ENCODE measurements at places on chromosomes 7 and 10.
A peak's percentile ranks its signal among the peaks of the same experiment; 100 is the strongest.

GRCh38 chr10:51567271-51567670 lies 132.1 kb downstream of the CSTF2T start:
- no peak for DNase-seq

DNA sequence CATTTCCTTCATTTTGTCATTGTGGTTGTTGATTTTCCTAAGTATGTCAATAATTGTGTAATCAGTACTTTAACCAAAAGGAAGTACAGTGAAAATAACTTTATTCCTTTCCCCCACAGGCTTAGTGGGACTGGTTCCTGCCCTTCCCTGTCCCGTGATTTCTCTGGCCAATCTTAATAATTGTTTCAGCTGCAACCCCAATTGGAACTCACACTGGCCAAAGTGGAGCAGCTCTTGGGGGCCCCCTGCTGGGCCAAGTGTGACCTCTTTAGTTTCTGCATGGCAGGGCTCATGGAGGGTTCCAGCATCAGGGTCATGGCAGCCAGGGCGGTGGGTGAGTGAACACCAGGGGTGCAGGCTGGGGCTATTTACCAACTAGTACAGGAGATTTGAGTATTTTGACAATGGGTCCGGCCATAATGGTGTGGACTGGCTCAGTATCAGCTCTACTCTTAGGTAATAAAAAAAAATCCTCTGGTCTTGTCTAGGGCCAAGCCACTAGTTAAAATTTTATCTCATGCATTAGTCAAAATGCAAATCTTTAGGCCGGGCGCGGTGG lies 31.7 kb downstream of the CYCS start:
- peak; percentile 84 for DNase-seq

DNA sequence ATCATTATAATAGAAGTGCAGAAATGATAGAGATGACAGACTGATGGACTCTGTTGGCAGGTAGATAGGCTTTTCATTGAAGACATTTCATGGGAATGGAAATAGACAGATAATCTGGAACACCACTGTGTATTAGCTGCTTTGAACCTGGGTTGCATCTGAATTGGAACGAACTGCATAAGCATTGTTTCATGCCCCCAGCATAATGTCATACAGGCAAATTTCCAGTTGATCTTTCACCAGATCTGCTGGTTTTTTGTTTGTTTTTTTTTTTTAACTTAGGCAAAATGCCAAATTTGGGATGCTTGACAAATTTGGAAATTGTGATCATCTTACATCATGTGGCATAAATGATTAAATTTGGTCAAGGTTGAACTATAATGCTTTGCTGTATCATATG lies 172.1 kb upstream of the AOAH start:
- DNase-seq, result no peak

- DNase-seq, result peak; percentile 20
These were observed 84.7 kb downstream of the TMEM178B start for GRCh38 chr7:141158561-141158960.

- DNase-seq, result no peak
These were observed 107.6 kb downstream of the SEMA3E start for GRCh38 chr7:83541187-83541960.

GRCh38 chr7:18936265-18936664 lies 181.2 kb downstream of the TWIST1 start:
- no peak for DNase-seq

GRCh38 chr10:128062881-128063563 lies 63.2 kb downstream of the MKI67 start:
- peak; percentile 89 for DNase-seq

- DNase-seq, result no peak
These were observed 131.7 kb downstream of the RTKN2 start for GRCh38 chr10:62136931-62137330.

- no peak for DNase-seq
These were observed 49.1 kb downstream of the ATXN7L1 start for GRCh38 chr7:105827151-105827875.

- DNase-seq, result no peak
These were observed 11.0 kb downstream of the PSD start for GRCh38 chr10:102407425-102408130.

GRCh38 chr7:149104749-149105148 lies 14.2 kb upstream of the ZNF786 start:
- no peak for DNase-seq

- peak; percentile 76 for DNase-seq
These were observed 4.0 kb upstream of the RBM28 start for GRCh38 chr7:128347647-128348097.

DNA sequence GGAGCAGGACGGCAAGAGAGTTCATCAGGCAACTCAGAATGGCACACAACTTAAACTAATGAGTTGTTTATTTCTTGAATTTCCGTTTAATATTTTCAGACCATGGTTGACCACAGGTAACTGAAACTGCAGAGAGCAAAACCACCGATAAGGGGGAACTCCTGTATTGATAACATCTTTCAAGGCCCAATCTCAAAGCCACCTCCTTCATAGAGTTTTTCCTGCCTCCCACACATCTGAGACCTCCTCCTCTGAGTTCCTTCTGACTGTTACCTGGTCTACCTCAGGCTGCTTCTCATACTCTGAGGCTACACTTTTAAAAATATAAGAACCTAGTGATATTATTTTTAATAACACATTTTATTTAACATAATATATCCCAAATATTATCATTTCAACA lies 341.5 kb upstream of the NPVF start:
- DNase-seq, result no peak

DNA sequence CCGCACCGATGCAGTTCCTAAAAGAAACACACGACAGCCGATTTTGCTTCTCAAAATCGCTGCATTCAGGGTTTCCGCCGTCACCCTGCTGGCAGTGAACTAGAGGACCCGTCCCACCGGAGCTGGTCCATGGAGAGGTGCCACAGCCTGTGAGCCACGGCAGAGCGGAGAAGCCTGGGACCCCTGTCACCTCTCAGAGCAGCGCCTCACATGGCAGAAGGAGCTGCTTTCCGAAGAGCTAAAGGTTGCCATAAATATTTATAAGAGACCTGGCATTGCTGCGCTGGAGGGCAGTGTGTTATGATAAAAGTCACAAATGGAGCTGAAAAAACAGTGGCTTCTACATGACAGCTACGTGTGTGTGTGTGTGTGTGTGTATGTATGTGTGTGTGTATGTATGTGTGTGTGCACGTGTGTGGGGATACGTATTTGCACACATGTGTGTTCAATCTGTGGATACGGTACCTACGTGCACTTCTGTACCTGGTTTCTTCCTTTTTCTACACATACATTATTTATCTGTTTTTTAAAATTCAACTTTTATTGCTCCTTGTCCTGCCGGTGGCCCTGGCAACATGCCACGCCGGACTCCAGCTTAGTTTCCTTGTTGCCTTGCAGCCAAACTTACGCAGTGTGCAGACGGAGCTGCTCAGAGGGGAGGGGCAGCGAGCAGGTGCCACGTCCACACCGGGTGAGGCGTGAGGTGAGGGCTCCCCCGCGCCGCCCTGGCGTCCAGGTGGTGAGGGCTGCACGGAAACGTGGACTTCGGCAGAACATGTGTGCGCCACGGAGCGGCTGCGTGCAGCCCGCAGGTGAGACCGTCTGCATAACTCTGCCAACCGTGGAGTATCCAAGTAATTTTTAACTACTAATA lies 115.2 kb upstream of the PITRM1 start:
- no peak for DNase-seq

GRCh38 chr10:126527645-126528314 lies 139.5 kb upstream of the ADAM12 start:
- DNase-seq, result no peak

DNA sequence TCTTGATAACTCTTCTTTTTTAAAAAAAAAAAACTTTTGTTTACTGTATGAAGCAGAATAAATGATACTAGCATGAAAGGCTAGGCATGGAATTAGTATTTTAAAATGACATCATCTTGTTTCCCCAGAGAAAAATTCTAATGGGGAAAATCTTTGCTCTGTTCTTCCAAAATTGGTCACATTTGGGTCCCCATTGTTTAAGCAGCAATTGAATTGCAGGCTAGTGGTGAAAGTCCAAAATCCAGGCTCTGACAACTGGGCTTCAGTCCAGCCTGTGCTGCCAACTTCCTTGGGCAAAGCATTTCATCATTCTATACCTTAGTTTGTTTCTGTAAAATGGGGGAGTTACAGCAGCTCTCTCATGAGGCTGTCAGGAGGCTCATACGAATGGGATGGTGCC lies 726.4 kb downstream of the KCNMA1 start:
- DNase-seq, result no peak

- no peak for DNase-seq
These were observed 30.3 kb downstream of the BCAP29 start for GRCh38 chr7:107610323-107610722.

DNA sequence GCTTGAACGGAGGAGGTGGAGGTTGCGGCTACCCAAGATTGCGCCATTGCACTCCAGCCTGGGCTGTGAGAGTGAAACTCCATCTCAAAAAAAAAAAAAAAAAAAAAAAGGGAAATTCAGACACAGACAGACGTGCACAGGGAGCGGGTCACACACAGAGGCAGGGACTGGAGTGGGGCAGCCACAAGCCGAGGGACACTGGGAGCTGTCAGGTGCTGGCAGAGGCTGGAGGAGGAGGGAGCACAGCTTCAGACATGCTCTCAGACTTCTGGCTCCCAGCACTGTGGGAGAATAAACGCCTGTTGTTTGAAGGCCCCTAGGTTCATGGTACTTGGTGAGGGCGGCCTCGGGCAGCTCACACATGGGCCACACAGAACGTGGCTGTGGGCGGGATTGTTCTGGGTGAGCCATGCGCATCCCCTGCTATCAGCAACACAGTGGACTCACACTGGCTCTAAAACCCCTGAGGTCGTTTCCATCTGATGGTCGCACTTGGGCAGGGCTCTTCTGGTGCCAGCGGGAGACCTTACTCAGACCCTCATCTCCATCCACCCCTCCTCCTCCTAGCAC lies 375.9 kb downstream of the DNAJB6 start:
- no peak for DNase-seq

DNA sequence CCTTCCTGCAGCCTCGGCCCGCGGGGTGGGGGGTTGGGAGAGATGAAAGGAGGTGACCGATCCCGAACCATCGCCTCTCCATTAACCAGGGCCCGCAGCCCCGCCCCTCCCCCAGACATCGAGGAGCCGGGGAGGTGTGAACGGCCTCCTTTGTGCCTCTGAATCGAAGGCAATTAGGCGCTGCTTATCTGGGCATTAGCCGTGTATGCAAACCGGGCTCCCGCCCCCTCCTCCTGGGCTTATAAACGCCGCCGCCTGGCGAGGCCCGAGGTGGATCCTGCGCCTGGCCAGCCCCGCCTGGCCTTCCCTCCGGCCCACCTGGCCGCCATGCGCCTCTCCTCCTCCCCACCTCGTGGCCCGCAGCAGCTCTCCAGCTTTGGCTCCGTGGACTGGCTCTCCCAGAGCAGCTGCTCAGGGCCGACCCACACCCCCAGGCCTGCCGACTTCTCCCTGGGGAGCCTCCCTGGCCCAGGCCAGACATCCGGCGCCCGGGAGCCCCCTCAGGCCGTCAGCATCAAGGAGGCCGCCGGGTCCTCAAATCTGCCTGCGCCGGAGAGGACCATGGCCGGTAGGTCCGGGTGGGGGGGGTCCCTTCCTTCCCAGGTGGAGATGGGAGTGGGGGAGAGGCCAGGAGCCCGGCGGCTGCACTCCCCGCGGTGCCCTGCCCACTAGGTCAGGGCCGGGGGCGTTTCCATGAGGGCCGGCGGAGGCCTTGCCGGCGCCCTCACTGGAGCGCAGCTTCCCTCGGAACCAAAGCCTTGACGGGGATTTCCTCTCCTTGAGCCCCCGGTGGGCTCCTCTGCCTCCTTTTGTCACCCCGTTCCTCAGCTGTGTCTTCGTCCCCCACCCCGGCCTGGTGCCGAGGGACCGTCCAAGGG lies at the start of gene VENTX:
Gene VENTX (plus strand): TSS at position 268 of the 878 bp plus-strand sequence. CDS start 60 bp downstream, at position 328.
- no peak for DNase-seq

DNA sequence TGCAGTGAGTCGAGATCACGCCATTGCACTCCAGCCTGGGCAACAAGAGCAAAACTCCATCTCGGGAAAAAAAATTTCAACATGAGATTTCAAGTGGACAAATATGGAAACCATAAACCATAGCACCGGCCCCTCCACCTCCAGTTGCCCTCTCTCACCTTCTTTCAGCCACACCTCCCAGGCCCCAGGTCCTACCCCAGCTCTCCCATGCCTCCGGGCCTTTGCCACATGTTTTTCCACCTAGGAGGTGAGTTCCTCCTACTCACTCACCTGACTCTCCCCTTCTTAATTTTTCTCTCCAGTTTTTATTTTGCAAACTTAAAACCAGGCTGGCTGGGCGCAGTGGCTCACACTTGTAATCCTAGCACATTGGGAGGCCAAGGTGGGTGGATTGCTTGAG lies 13.7 kb upstream of the CLDN4 start:
- no peak for DNase-seq
